ENCODE measurements at places on chromosomes 6 and 20.
A peak's percentile ranks its signal among the peaks of the same experiment; 100 is the strongest.

GRCh38 chr6:151494235-151494935 lies 568 bp downstream of the CCDC170 start:
- H3K27me3 ChIP-seq, result no peaks in the 10 kb centered on the region
- H3K4me3 ChIP-seq, result peak overlapping the region; percentile 77
- H3K4me1 ChIP-seq, result peaks cover 12% of the 10 kb centered on the region
- no peak overlapping the region for H3K27ac ChIP-seq
- peak; percentile 10 for DNase-seq

GRCh38 chr6:165605901-165606739 lies 56.9 kb downstream of the PDE10A start:
- no peak overlapping the region for H3K4me3 ChIP-seq
- peaks cover 16% of the 10 kb centered on the region for H3K4me1 ChIP-seq
- peak; percentile 54 for DNase-seq
- H3K36me3 ChIP-seq, result no peaks in the 10 kb centered on the region
- H3K27me3 ChIP-seq, result no peaks in the 10 kb centered on the region

- H3K27ac ChIP-seq, result no peak overlapping the region
- no peak for DNase-seq
- peaks cover 5% of the 10 kb centered on the region for H3K36me3 ChIP-seq
- no peaks in the 10 kb centered on the region for H3K27me3 ChIP-seq
- peaks cover 14% of the 10 kb centered on the region for H3K4me1 ChIP-seq
These were observed 118.4 kb upstream of the LAMP5 start for GRCh38 chr20:9395971-9396370.

GRCh38 chr20:33811776-33812151 lies 616 bp downstream of the CHMP4B start:
- H3K4me1 ChIP-seq, result peaks cover 44% of the 10 kb centered on the region
- H3K36me3 ChIP-seq, result peaks cover 38% of the 10 kb centered on the region
- no peak for DNase-seq
- H3K4me3 ChIP-seq, result peak overlapping the region; percentile 69
- H3K27me3 ChIP-seq, result no peaks in the 10 kb centered on the region

DNA sequence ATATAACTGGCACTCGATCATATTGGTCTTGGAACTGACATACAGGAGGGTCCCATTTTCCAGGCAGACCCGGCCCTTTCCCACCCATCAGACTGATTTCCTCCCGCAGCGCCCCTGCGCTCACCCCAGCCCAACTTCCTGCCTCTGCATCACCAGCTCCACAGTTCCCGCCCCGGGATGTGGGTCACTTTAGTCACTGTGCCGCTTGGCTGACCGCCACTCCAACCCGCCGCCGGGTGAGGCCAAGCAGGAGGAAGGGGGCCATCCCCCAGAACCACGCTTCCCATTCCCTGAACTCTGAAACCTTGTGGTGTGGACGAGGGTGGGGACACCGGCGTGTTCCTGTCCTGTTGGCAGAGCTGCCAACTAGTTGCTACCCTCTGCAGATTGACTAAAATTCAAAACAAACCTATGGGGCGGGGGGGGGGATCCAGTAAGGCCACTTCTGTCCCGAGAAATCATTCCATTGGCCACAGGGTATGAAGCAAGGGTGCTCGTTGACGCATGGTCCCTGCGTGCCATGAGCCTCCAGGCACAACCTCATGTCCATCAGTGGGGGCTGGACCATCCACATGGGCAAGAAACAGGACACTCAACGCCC lies 12.3 kb downstream of the TGM2 start:
- H3K27me3 ChIP-seq, result no peaks in the 10 kb centered on the region
- peak overlapping the region; percentile 88 for H3K27ac ChIP-seq
- H3K36me3 ChIP-seq, result peaks cover 90% of the 10 kb centered on the region
- peak; percentile 98 for DNase-seq
- H3K4me1 ChIP-seq, result peaks cover 68% of the 10 kb centered on the region

DNA sequence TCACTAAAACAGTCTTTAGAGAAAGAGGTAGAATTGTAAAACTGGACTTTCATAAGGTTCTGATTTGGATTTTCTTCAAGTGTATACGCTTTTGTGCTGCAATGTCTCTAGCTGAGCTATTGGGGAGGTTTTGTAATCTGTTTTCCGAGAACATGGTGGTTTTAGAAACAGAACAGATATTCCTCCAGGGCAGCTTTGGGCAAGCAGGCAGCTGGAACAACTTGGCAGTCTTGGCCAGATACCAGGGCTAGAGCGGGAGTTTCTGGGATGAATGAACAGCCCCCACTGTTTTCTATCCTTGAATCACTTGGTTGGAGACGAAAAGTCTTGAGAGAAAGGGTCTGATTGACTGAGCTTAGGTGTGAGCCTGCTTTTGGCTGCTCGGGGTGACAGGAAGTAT lies 17.1 kb upstream of the ARMC2 start:
- no peaks in the 10 kb centered on the region for H3K36me3 ChIP-seq
- no peaks in the 10 kb centered on the region for H3K27me3 ChIP-seq
- peaks cover 8% of the 10 kb centered on the region for H3K4me1 ChIP-seq
- H3K4me3 ChIP-seq, result no peak overlapping the region
- H3K27ac ChIP-seq, result no peak overlapping the region

DNA sequence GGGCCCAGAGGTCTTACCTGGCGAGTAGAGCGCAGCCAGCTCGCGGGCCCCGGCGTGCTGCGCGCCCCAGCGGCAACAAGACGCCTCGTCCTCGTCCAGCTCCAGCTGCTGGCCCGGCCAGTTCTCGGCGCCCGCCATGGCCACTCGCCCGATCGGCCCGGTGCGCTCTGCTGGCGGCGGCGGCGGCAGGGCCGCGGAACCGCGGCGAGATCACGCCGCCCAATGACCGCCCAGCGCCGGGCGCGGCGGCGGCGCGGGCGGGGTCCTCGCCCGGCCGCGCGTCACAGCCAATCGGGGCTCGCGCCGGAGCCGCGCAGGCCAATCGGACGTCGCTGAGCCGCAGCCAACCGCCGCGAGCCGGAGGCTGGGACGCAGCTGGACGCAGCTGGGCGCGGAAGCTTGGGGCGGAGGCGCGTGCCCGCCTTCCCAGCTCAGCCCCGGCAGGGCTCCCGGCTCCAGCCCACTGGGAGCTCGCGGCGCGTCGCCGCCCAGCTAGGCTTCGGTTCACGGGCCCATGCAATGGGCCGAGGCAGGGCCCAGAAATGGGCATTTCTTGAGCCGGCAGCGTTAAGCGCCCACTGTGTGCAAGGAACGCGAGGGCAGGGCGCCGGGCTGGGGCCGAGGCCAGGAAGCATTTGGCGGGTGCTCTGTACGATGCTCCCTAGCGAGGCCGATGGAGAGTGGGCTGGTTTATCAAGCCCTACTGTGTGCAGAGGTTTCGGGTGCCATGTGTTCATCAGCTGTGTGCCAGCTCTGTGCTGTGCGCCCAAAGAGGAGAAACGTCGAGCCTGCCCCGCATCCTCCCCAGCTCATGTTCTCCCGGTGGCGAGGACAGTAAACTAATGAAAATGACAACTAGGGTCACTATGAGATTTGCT lies at the start of gene PEDS1:
PEDS1 (minus strand) TSS at position 224 of the 878 bp plus-strand sequence; CDS start at position 138, 86 bp downstream.
- H3K27me3 ChIP-seq, result no peaks in the 10 kb centered on the region
- peak within 1 kb of the TSS; percentile 78 for H3K4me3 ChIP-seq
- H3K27ac ChIP-seq, result peak within 1 kb of the TSS; percentile 83

DNA sequence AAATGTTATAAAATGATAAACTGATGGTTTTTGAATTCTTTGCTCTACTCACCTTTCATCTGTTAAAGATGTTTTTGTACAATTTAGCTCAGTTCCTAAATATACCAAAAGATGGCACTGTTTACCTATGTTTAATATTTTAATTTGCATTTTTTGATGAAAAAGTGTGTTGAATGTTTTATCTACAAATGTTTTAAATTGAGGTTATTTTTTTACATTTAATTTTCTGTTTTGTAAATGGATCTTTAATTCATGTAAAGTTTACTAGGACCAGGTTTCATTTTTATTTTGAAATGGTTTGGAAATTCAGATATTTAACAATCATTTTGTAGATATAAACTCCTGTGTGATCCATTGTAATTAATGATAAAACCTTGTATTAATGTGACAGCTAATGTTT lies 30.0 kb downstream of the CDKAL1 start:
- peaks cover 9% of the 10 kb centered on the region for H3K4me1 ChIP-seq
- no peak overlapping the region for H3K27ac ChIP-seq
- peaks cover 4% of the 10 kb centered on the region for H3K36me3 ChIP-seq
- no peaks in the 10 kb centered on the region for H3K27me3 ChIP-seq
- DNase-seq, result no peak

DNA sequence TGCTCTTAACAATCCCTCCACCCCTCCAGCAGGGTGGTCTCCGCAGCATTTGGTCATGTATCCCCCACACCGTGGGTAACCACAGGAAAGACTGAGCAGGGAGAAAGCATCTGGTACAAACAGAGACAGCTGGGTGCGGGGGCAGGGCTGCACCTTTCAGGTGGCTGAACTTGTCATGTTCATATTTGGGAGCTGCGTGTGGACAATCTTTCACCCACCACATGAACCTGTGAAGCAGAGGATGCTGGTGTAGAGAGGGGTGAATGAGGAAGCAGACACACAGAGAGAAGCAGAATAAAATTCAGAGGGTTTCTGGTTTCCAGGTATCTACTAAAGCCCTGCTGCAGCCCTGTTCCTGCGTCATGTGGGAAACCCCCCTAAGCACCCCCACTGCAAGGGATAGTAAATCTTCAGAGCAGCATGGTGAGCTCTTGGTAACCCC lies 8.9 kb downstream of the GFOD1 start:
- DNase-seq, result no peak
- no peak overlapping the region for H3K4me3 ChIP-seq
- no peaks in the 10 kb centered on the region for H3K27me3 ChIP-seq
- H3K27ac ChIP-seq, result no peak overlapping the region
- H3K4me1 ChIP-seq, result peaks cover 33% of the 10 kb centered on the region
